Activated CD4-positive, alpha-beta T cell treated with anti-CD3 and anti-CD28 coated beads, Interleukin-2, amount 10 ng/mL, durations not matched to agents 7 days and 5 days (primary cell): ENCODE measurements at places on chromosomes 1 and 21. TPM values are rescaled to one million over a fixed set of nuclear protein-coding genes. Genes with fewer than 3 reads are reported as not detected.
A peak's percentile ranks its signal among the peaks of the same experiment; 100 is the strongest.

RGSL1 gene
- total RNA-seq: not detected

S100A9 gene
- 0.77 TPM for total RNA-seq

MAP3K21 gene
- 0.84 TPM for total RNA-seq

SIM2 gene
- 0.05 TPM for total RNA-seq

TTC22 gene
- total RNA-seq: 10.6 TPM

PLA2G2F gene
- not detected for total RNA-seq

KLHDC8A gene
- not detected for total RNA-seq

ANXA9 gene
- not detected for total RNA-seq

MIXL1 gene
- total RNA-seq: not detected

ATP1A4 gene
- not detected for total RNA-seq

ZSWIM5 gene
- 0.62 TPM for total RNA-seq

MCOLN2 gene
- 15.0 TPM for total RNA-seq

IFI44 gene
- 187 TPM for total RNA-seq

GRCh38 chr1:87328272-87329050 lies at the start of gene LMO4:
Gene LMO4 (plus strand): TSS chr1:87328880. CDS start chr1:87332016, 3,136 bp downstream.
- peak; percentile 84 for DNase-seq

- no peak for DNase-seq
These were observed 383.8 kb downstream of the LMO4 start for GRCh38 chr1:87712261-87713010.

- DNase-seq: no peak
These were observed 163.3 kb downstream of the PIK3R3 start for GRCh38 chr1:45968941-45969666.

DNA sequence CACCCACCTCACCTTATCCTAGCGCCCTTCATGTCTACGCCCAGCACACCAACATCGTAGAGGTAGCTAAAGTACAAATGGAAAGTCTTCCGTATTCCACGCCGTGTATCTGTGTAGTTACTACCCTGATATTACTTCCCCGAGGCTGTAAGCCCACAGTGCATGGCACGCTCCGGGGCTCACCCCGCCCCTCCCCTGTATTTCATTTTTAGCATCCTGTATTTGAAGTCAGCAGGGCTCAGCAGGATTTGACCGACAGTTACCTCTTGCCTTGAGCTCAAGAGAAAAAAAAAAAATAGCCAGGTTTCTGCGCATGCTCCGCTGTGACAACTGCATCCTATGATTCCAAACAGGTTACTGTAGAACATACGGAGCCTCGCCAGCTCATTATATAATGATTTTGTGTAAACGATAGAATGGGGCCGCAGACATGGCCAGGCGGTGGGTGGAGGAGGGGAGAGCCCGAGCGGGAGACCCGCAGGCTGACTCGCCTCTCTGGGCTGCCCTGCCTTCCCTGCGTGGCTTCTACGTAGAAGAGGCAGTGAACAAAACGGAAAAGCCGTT lies 1.3 kb downstream of the ABCG1 start:
- DNase-seq: peak; percentile 85

DNA sequence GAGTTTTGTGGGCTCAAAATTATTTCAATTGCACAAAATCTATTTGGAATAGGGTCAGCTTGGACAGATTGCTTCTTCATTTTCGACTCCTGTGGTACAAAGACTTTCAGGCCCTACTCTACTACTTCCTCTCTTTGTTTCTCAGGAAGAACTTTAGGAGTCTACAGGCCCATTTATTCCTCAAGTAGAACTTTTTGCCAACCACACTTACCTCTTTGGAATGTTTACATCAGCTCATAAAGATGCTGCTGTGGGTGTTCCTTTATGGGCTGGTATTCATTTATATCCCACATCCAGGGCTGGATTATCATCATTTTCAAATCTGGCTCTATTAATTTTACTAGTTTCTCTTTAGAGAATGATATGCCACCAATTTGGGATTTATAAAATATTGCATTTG lies 46.3 kb upstream of the TNFSF18 start:
- DNase-seq: no peak

DNA sequence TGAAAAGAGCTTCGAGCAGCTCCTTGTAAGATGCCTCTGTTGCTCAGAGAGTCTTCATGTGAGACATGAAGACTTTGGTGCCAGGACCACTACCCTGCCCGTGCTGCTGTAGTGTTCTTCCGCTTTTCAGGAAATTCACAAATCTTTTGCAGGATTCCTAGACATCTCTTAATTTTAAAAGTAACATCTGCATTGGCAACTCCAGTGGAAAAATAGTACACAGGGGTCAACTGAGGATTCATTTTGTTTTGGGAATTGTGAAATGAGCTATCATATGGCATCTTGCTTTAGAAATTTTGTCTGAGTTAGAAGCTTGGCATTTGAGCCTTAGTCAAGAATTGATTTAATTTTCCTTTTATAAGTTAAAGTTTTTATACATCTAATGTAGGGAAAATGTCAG lies 7.2 kb downstream of the PRDM2 start:
- DNase-seq: no peak

- DNase-seq: no peak
These were observed 126.1 kb downstream of the CDC42BPA start for GRCh38 chr1:227192163-227192562.

DNA sequence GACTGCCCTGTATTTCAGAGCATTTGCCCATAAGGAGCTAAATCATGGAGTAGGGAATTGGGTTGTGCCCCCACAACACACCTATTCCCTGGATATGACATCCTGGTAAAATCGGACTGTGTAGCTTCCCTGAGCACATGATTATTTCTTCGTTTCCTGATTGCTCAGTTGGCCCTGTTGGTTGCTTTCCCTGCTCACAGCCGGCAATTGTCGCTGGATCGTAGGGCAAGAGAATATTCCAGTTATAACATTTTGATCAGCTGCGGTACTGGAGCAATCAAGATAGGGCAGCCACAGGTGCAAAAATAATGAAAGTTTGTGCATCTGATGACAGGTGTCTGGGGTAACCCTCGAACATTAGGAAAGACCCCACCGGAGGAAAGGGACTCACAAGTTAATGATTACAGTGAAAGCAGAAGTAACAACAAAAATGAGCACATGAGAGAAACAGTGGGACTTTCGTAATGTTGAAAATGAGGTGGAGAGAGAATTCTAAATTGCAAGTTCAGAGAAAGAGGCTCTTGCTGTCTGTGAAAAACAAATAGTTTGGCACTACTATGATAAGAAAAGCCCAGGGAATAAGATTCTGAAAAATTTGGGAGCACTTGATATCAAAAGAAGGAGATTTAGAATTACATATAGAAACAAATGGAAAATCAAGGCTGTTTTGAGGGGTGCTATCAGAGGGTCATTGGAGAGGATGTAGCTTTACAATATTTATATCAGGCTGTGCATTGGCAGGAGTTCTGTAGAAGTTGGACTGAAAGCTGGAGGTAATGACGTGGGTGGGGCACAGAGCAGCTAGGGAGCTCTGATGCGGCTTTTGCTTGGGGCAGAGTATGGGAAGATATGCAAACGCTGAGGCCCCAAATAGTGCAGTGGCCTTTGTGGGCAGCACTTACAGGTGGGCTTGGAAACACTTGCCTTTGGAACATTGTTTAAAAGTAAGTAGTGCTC lies at the start of gene MAB21L3:
Gene MAB21L3 (plus strand): TSS at position 833 of the 957 bp plus-strand sequence. CDS start 1,217 bp downstream, outside the sequence.
- no peak for DNase-seq

GRCh38 chr1:78491451-78492071 lies 787 bp downstream of the PTGFR start:
- no peak for DNase-seq

DNA sequence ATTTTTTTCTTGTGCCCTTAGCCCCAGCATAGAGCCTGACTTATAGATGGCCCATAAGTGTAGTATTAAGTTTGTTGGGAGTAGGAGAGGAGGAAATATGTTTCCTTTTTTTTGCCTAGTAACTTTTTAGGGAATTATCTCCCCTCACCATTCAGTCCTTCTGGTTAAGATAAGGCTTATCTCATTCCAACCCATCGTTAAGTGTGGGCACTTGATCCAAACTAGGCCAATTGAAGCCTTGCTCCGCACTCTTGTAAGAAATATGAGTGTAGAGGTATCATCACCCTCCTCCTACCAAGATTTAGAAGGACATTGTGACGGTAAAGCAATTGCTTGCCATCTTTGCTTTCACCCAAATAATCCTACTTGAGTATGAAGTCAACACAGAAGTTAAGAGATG lies 8.8 kb upstream of the FGGY start:
- no peak for DNase-seq

GRCh38 chr1:72568113-72568512 lies 285.8 kb upstream of the NEGR1 start:
- no peak for DNase-seq

GRCh38 chr21:31571879-31572278 lies 87.6 kb upstream of the SOD1 start:
- DNase-seq: no peak

- DNase-seq: no peak
These were observed 91.2 kb upstream of the KAZN start for GRCh38 chr1:14507262-14507661.

- DNase-seq: no peak
These were observed 8.7 kb downstream of the TACSTD2 start for GRCh38 chr1:58568271-58568860.

GRCh38 chr21:42223826-42224575 lies 5.1 kb downstream of the ABCG1 start:
- no peak for DNase-seq

GRCh38 chr1:147496571-147497210 lies 44.6 kb upstream of the BCL9 start:
- DNase-seq: no peak

DNA sequence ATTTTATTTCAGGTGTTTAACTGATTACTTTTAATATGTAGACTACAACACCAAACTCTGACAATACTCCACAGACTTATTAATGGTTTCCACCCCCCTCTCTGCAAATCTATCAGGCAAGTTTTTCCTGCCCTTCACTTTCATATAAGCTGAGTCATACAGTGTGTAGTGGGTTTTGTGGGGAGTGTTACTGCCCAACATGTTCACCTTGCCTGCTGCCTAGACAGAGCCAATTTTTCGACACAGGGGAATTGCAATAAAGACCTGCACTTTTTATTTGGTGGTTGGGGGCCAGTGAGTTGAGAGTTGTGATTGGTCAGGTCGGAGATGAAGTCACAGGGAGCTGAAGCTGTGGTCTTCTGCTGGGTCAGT lies 119.7 kb downstream of the PPIAL4G start:
- peak; percentile 42 for DNase-seq

- no peak for DNase-seq
These were observed 3.7 kb downstream of the OLFM3 start for GRCh38 chr1:101992821-101993575.

DNA sequence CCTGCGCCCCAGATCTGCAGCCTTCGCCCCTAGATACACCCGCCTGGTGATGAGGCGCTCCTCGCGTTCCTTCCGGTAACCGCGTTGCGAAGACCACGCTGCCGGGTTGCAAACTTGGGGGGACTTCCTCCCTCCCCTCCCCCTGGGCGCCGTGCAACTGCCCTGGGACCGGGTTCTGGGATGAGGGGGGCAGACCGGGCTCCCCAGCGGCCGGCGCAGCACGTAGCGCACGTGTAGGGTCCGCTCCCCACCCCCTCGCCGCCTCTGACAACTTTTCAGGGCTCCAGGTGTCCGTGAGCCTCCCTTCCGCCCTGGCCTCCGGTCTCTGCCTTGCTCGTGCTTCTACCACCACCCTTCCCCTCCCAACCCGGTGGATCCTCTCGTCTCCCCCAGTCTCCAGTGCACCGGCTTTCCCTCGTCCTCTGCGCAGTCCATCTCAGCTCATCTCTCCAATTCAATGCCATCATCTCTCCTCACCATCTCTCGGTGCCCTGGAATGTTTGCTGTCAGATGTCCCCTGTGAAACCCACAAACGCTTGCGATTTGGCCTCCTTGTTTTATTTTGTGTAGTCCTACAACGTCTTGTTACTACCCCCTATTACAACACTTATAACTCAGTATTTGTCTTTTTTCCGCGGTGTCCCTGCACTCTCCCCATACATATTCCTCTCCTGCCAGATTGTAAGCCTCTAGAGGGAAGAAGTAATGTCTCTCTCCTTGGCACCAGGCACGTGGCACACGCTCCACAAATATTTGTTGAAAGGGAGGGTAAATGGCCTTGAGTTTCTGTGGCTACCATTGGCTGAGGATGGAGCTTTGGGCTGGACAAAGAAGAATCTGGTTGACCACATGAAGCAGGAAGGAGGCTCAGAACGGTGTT lies 782 bp downstream of the PCAT6 start:
- DNase-seq: peak; percentile 37

GRCh38 chr1:217453816-217454215 lies 177.1 kb downstream of the GPATCH2 start:
- no peak for DNase-seq

DNA sequence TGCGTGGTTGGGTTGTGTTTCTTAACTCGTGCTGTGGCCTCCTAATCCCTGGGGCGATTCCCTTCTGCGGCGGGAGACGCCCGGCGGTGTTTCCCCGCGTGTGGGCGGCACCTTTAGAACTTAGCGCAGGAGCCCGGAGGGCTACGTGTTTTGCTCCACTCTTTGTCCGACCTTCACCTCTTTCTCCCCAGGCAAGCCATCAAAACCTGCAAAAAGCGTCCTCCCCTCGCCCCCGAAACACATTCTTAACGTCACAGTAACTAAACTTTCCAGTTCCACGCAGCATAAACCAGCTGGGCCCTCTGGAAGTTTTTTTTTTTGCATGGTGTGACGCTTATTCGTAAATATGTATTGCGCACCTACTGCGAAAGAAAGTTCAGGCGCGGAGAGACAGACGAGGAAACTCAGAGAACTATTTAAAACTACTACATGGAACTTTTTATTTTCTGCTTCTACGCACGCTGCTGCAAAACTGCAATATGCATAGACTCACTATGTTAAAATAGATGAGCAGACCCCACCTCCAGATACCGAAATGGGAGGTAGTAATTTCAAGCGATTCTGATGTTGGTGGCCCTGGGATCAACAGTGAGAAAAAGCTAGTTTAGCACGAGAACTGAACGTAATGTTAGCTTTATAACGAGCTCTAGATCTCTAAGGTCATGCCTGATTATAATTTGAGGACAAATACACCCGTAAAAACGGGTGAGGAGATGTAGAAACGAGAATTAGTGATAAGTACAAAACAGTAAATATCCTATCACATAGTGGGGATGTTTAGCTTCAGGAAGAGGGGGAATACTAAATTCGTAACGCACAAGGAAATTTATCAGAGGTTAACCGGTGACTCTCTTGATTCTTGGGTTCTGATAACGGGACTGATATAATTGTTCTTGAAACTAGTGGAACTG lies 920 bp downstream of the MTR start:
- no peak for DNase-seq

DNA sequence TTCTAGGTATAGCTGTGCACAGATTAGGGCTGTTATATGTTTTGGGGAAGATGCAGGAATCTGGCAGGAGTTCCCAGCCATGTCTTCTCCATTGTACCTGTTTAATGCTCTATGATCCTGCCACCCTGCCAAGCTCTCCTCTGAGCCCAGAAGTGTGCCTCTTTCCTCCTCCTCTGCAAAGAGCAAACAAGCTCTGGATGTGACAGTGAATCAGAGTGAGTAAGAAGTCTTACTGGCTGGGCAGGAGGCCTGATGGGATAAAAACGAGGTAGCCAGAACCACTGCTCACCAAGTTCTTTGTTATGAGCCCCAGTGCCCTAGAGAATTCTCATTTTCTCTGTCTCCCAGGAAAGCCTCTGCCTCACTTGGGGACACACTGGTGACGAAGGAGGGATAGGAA lies 69.0 kb downstream of the BRINP2 start:
- no peak for DNase-seq

GRCh38 chr1:167599957-167600581 lies 30.0 kb upstream of the RCSD1 start:
- DNase-seq: peak; percentile 69

- DNase-seq: no peak
These were observed 32.5 kb downstream of the VN1R5 start for GRCh38 chr1:247288341-247288740.
